Stimulated activated CD8-positive, alpha-beta memory T cell treated with anti-CD3 and anti-CD28 coated beads, Interleukin-7, amount 100 ng/mL, for 1 hour (primary cell): ENCODE measurements at places on chromosomes 12 and 14.

DNA sequence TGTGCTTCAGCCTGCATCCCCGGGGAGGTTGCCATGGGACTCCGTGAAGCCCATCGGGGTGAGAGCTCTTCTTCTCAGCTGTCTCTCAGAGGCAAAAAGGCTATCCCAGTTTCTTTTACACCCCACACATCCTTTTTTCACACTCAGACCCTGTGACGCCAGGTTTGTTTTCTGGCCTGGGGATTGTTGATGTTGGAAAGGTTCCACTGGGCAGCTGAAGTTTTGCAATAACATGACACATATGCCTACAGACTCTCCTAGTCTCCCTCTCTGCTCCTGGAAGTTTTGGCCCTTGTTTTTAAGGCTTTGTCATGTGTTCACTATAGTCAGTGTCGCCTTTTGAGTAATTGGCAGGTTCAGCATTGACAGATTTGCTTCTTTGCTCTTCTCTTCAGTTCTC is 118.6 kb downstream of the SMOC1 start:
- DNase-seq, result no peak

GRCh38 chr12:130577351-130577750 is 138.7 kb downstream of the RIMBP2 start:
- DNase-seq, result no peak

- no peak for DNase-seq
Measured at GRCh38 chr12:123379391-123379790, 4.5 kb upstream of the KMT5A start.

- no peak for DNase-seq
Measured at GRCh38 chr12:33248364-33248763, 191.3 kb downstream of the SYT10 start.

DNA sequence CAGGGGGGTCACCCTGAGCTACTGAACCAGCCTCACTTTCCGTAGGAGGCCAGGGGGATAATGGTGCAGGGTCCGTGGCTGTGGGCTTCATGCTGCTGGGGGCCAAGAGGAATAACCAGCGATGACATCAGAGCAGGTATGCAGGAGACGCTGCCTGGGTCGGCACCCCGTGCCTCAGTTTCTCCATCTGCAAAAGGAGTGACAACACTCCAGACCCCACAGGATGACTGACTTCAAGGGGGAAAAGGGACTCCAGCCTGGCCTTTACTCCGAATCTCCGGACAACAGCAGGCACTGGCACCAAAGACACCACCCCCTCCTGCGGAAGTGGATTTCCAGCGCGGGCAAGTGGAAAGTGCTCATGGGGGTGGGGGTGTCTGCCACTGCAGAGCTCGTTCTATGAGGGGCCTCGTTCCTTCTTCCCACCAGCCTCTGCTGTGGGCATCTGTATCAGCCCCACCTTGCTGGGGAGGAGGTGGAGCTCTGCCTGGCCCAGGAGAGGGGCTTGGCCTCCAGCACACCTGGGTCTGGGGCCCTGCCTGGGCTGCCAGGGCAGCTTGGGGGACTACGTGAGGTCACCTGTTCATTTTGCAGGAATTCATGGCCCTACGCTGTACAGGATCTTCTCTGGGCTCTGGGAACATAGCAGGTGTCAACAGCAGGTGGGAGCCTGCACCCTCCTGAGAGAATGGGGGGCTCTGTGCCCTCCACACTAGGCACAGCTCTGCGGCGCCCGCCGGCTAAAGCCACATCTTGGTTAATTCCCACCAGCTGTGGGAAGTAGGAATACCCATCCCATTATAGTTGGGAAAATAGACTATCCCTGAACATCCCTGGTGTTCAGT is 216.6 kb upstream of the C14orf180 start:
- no peak for DNase-seq
